ENCODE measurements at places on chromosomes 16 and 17. TPM values are rescaled to one million over a fixed set of nuclear protein-coding genes. Genes with fewer than 3 reads are reported as not detected.

Gene CCL23
- not detected for total RNA-seq

Gene FOXN1
- not detected for total RNA-seq

Gene EME1
- total RNA-seq, result 21.7 TPM

Gene ATP2C2
- 0.24 TPM for total RNA-seq

Gene PDP2
- 10.5 TPM for total RNA-seq

Gene CTRB1
- not detected for total RNA-seq

Gene TLCD3B
- total RNA-seq, result 3.0 TPM

Gene GPR139
- 0.15 TPM for total RNA-seq

Gene TMEM114
- not detected for total RNA-seq

Gene SPIRE2
- 8.2 TPM for total RNA-seq
